ENCODE measurements at places on chromosomes 4 and X.

GRCh38 chr4:164203476-164203875 is 550.5 kb upstream of the SMIM31 start:
- DNase-seq: no peak

DNA sequence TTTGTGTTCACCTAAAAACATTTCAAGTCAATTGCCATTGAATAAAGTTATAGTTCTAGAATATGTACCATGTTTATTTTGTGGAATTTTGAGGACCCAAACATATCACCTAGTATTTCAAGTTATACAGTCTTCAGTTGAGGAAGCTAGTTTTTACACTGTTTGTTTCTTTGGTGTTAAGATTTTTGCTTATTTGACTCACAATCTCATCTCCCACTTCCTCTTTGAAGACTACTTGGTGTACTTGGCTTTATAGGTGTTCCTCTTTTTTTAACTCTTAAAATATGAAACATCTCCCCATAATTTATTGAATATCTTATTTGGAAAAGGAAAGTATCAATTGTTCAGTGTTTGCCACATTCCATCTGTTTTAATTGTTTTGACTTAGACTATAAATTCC is 675.4 kb downstream of the RAPGEF2 start:
- DNase-seq: no peak

GRCh38 chr4:168449719-168450452 is 30.4 kb downstream of the DDX60L start:
- no peak for DNase-seq

GRCh38 chr4:40419231-40419912 is 84.2 kb downstream of the CHRNA9 start:
- no peak for DNase-seq

- no peak for DNase-seq
Observed at GRCh38 chr4:175109933-175110332, 191.8 kb downstream of the ADAM29 start.

DNA sequence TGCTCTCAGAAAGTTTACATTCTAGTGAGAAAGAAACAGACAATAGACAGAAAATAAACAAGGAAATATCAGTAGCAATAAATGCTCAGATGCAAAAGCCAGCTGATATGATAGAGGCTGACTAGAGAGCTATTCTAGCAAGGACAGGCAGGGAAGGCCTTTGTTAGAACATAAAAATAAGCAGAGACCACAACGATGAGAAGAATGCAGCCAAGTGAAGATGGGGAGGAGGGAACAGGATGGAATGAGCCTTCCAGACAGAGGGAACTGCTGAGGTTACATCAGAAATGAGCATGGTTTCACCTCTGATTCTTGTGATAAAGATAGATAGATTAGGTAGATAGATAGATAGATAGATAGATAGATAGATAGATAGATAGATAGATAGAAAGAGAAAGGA is 7.6 kb upstream of the SOWAHB start:
- DNase-seq: no peak

DNA sequence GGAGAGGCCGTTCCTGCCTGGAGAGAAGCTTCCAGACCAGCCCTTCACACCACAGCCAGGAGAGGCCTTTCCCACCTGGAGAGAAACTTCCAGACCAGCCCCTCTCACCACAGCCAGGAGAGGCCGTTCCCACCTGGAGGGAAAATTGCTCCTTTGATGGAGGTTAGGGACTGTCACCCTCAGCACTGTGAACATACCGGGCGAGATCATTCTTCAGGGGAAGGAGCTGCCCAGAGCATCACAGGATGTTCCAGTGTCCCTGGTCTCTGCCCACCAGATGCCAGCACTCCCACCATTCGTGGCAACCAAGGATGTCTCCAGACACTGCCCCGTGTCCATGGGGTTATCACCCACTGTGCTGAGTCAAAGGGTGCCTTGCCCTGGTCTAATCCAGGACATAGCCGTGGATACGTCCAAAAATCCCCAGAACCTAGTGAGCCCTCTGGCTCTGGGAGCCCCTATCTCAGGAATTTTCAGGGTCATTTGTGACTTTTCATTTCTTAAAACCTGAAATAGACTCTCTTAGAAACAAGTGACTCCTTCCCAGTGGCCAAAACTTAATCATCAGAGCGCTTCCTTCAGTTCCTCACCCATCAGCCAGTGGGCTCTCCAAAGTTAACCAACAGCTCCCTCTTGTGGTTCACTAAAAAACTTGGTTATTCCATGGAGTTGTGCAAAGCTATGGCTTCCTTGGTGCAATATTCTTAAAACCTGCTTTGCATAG is 80.2 kb downstream of the CRMP1 start:
- no peak for DNase-seq

GRCh38 chr4:19936476-19936875 is 315.2 kb upstream of the SLIT2 start:
- no peak for DNase-seq

- DNase-seq: no peak
Observed at GRCh38 chr4:168485156-168485910, 5.0 kb upstream of the DDX60L start.

GRCh38 chrX:139563251-139563650 is 32.7 kb downstream of the F9 start:
- DNase-seq: no peak

DNA sequence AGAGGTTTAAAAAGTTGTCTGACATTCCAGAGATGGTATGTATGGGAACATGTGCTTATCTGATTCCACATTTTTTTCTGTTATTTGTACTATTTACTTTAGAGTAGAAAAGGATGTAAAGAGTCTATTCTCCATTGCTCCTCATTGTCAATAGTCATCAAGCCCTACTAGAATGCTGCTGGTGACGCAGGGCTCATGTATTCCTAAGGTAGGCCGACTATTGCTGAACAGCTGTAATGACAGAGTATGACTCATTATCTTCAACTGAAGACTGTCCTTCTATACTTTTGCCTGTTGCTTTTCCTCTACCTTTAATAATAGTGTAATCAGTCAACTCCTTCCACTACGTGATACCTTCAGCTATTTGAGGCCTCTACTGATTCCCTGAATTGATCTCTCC is 509.1 kb upstream of the NR3C2 start:
- DNase-seq: no peak

- DNase-seq: no peak
Observed at GRCh38 chrX:140163371-140164159, 198.2 kb upstream of the CXorf66 start.

DNA sequence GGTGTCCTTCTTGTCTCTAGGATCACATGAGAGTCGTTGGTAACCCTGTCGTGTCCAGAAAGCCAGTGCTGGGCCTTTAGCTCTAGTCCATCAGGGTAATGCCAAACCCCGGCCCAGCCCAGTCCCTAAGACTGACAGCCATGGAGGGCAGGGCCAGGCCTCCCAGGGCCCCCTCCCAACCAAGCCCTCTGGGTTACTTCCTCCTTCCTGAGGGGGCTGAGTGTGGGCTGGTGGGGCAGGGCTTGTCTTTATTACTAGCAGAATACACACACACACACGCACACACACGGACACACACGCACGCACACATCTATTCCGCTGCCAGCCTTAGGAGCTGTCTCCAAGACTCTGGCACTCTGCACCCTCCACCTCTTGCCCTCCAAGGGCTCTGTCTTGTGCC is 35.6 kb upstream of the CDKN2AIP start:
- DNase-seq: no peak

GRCh38 chr4:94431388-94431787 is 20.4 kb upstream of the PDLIM5 start:
- no peak for DNase-seq

DNA sequence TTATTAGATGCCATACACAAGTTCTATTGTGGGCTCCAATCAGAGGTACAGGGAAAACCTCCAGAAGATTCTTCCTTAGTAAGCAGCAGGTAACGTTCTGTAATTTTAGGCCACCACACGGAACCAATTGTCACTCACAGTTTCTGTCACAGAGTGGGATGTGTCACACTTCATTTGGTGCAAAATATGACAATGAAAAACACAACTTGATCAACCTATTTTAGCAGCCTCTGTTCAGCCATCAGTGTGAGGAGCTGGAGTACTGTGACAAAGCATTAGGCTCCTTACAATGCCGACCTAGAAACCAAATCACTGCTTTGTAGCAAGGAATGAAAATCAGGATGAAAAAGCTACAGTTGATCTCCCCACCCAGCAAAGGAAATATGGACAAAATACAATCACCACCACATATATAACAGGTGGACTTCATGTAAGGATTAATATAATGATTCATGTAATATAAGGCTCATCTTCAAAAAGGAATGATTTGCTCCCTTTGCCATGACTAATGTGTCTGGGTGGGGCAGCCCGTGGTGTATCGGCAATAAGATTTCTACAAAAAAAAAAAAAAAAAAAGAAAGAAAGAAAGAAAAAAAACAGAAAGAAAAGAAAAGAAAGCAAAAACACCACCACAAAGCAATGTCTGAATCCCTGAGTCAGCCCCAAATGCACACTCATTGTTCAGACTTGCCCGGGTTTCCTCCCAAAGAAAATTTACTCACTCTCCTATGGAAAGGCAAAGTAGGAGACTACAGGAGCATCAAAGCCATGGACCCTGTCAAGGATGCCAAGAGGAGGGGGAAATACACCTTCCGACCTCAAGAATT is 36.0 kb downstream of the SLC9A7 start:
- DNase-seq: no peak

DNA sequence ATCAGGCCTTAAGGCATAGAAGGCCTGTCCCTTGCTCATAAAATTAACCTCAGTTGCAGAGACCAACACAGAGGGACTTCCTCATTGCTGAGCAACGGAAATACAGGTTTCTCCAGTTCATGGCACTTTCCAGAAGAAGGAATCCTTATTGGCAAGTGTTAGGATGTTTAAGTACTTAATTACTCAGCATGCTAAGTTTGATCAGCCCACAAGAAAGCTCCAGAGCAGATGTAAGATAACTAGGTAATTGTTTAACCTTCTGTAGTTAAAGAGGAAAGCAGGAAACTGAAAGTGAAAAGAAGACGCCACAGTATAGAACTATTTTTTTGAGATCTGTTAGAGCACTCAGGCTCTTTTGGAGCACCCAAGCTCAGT is 33.5 kb downstream of the SMS start:
- no peak for DNase-seq

DNA sequence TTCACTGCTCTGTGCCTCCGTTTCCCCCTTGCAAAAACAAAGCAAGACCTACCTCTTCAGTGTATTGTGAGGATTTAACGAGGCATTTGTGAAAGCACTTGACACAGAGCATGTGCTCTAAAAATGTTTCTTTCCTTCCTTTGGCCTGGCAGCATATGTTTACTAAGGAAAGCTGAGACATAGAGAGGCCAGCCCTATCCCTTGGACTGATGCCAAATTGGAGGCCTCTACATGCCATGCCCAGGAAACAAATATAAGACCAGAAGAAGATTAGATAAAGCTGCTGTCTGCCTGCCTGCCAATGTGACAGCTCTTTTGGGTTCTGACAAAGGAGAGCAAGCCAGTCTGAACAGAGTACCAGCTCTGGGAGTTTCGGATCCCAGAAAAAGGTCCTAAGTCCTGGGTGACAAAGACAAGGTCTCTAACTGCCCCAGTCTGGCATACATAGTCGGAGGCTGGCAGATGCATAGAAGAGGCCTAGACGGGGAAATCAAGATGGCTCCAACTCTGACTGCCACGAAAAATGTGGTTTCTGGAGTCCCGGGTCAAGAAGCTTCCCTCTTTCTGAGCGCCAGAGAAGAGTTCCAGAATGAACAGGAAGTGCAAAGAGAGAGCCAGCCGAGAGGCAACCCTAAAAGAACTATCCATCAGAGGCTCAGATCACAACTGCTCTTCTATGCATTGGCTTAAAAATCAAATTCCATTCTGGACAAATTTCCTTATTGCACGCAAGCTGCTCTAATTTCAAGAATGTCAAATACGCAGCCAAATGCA is 25.8 kb downstream of the OTUD6A start:
- no peak for DNase-seq

GRCh38 chr4:38751341-38752010 is 31.3 kb downstream of the TLR10 start:
- DNase-seq: no peak

DNA sequence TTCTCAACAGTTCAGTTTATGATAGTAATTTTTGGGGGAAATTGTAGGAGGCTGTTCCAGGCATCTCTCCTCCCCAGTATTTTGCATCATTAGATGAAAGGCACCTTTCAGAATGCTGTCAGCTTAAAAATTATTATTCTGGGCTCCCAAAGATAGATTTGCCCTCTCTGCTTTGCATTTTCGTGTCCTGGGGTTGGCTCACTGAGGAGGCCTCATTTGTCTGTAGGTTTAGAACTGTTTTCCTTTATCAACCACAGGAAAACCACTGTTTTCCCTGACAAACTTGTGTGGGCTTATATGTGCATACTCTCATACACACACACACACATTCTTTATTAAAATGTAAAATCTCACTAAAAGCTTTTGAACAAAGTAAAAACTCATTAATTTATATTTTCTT is 197.2 kb upstream of the VCX3A start:
- no peak for DNase-seq

DNA sequence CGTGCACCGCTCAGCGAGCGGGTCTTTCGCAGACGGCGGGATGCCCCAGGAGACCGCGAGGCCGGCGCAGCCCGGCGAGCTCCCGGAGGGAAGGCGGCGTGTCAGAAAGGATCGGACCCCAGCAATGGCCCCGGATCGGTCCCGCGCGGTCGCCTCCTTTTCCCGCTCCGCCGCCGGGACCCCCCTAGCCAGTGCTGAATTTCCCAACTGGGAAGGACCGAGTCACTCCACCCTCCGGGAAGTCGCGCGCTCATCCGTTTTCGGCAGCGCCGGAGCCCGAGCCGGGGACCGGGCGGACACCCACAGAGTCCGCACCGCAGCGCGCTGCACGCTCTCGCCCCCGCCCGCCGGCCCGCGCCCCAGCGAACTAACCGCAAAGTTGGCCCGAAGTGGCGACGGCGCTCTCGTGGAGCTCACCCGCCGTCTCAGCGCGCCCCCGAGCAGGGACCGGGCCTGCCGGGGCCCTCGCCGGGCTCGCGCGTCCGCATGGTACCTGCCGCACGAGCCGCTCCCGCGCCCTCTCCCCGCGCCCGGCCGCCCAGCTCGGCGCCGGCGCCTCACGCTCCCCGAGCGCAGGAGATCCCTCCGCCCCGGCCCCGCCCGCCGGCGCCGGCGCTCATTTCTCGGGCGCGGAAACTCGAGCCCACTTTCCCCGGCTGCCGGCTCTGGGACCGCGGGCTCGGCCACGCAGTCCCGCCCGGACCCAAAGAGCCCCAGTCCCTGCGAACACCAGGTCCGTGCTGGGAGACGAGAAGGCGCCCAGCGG is at the start of gene FAT1:
Gene FAT1, minus strand, starts transcription at position 565 of the 766 bp plus-strand sequence. CDS start 14,029 bp downstream, outside the sequence.
- no peak for DNase-seq

DNA sequence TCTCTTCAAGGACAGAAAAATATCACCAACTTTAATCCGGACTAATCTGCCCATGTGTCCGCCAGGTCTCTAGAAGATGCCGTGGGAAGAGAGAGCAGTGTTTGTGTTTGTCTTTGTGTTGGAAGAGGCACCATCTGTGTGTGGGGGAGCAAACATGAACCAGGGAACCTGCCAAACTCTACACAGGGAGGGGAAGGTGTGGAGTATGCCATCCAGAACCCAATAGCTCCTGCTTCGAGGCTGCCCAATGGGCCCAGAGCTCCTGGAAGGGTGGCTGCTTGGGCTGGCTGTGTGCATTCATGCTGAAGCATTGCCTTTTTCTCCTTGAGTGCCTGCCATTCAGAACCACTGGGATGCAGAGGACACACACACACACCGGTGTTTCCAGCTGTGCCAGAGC is 536.2 kb downstream of the MID1IP1 start:
- no peak for DNase-seq
